ENCODE measurements at places on chromosomes 16 and 17.

DNA sequence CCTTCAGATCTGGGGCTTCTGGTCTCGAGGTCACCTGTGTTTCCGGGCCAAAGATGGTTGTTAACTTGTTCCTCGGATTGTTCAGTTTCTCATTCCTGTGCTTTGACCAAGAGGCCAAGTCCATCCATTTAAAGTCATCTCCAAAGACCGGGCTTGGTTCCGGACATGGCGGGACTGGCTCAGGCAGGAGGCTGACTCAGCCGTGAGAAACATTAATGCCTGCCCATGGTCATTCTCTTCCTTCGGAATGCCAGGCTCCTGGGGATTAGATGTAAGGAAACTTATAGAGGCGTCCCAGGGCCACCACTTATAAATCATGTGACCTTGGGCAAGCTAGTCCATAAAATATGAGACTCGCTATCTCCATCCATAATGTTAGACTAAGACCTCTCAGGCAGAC is 13.6 kb upstream of the NKD1 start:
- DNase-seq = no peak

DNA sequence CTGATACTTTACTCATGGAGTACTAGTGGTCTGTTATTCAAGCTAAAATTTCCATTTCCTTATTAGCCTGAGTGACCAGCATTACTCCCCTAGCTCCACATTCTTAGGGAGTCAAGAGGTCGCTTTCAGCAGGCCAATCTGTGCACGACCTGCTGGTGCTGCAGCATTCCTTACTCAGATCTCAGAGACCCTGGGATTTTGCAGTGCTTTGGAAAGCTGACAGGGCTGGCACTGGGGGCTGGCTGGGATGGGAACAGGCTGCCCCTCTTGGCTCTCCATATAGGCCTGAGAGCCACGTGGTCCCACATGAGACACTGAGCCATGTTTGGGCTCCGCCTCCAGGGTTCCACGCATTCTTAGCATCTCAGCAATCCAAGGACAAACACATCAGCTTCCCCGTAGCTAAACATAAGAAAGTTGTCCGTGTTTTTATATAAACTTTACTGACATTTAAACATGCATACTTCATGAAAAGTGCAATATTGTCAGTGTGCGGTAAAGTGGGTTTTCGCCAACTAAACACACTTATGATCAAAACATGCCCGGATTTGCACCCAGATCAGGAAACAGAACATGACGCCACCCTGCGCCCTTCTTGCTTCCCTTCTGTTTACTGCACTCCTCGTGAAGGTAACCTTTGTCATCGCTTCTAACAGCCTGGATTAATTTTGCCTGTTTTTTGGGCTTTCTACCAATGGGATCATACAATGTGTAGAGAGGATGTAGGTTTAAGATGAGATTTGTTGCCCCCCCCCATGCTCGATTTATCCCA is 254.5 kb upstream of the CACNG5 start:
- no peak for DNase-seq

DNA sequence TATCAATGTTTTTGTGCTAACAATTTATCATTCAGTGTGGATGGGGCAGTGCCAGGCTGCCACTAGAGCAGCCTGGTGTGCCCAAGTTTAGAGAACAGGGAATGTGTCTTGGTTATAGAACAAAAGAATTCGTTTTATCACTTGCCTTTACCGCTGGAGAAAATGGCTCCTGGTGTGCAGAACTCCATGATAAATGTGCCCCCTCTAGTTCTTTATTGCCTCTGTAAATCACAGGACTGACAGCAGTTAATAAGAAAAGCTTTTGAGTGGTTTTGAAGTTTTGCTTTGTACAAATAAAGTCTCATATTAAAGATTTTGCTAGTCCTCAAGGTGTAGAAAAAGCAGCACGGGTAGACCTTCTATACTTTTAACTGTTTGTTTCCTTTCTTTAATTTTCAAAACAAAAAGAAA is 28.2 kb upstream of the PSMD7 start:
- DNase-seq = no peak

- no peak for DNase-seq
Measured at GRCh38 chr17:69535016-69535570, 120.6 kb downstream of the MAP2K6 start.

DNA sequence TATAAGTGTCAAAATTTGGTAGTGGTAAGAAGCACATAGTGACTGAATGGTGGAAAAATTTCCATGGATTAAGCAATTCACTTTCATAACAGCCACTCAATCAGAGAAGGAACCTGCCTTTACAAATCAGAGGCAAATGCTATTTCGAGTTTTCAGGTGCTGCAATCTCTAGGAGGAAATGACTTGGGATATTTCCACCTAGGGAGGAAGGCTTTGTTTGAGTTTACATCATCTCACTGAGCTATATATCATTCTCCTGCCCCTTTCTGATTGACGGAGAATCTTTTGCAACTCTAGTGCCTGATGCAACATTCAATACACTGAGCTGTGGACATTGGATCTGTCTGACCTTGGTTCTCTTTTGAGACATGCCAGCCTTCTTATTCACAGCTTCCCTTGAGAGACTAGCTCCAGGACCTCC is 26.3 kb downstream of the MARCHF10 start:
- DNase-seq = no peak

- no peak for DNase-seq
Measured at GRCh38 chr16:73053364-73054124, 5.6 kb upstream of the ZFHX3 start.

DNA sequence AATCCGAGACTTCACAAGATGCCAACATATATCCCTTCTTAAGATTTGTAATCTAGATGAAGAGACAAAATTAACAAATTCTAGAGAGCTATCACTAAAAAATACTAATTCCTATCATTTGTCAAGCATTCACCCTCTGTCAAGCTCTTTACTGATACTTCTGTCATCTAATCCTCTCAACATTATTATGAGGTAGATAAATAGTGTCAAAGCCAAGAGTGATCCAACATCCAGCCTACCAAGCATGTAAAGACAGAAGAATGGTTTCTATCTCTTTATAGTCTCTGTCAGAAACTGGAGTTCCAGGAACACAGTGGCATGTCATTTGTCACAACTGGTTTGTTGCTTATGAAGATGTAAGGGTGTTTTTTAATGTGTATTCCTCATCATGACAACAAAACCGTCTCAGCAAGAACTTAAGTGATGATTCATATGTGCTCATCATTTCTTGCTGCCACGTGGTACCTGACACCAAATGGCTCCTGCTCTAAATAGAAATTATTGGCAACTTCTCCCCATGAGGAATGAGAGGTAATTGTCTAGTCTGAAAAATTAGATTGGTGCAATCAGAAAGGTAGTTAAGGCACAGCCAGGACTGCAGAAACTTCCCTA is 196.8 kb downstream of the TOX3 start:
- no peak for DNase-seq

- DNase-seq = no peak
Measured at GRCh38 chr17:49454050-49454449, 39.4 kb upstream of the PHB1 start.

- no peak for DNase-seq
Measured at GRCh38 chr17:33593991-33594390, 300.9 kb upstream of the ASIC2 start.

DNA sequence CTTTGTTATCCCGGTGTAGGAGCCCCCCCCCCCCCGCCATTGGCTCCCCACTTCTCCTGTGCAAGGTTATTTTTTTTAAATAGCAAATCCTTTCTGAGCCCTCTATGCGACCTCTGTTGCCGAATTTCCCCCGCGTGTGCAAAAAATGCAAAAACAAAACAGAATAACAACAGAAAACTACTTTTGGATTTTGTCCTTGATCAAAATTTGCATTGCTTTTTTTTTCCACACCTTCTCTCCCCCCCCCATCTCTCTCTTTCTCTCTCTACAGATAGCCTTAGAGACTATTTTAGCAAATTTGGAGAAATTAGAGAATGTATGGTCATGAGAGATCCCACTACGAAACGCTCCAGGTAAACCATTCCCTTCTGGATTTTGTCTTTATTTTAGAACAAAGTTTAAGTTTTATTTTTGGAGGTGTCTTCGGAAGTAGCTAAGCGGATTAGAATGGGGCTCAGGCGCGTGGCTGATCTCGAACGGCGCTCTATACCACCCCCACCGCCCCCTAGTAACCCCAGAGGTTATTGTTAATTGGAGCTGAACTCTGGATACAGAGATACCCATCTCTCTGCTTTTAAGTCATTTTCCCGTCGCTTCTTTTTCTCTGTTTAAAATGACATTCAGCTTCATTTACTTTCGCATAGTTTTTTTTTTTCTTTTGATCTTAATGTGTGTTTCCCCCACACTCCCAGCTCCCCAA is 1.0 kb downstream of the MSI2 start:
- DNase-seq = no peak

DNA sequence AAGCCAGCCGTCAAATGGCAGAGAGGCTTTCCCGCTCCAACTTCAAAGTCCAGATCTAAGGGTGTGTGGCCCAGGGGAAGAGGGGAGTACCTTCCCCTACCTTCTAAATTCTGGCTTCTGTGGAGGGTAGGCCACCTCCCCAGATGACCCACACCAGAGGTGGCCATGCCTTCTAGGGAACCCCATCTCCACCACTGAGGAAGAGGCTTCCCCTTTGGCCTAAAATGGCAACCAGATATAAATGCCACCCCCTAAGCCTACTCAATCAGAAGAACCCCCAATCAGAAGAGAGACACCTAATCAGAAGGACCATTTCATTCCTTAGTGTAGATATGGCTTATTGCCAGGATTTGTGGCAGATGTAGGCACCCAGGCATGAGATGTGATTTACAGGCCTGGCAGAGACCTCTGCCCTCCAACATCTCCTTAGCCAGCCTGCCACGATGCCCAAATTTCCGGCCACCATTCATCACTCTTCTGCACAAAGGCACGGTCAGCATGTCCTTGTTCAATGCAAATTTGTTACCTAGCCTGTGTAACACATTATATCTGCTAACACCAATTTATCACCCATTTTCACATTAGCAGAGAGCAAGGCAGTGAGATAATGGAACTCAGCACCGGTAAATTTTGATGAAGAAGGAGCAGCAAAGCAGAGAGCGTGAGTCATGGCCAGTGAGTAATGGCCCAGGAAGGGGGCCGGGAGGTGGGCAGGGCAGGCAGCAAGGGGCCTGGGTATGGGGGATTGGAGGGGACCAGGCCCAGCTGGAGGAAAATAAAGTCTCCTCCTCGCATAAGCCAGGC is 1.2 kb upstream of the MGAT5B start:
- no peak for DNase-seq

- no peak for DNase-seq
Measured at GRCh38 chr17:63378411-63379375, 67.4 kb downstream of the CYB561 start.

GRCh38 chr17:57669671-57670529 is 75.2 kb downstream of the CCDC182 start:
- no peak for DNase-seq

DNA sequence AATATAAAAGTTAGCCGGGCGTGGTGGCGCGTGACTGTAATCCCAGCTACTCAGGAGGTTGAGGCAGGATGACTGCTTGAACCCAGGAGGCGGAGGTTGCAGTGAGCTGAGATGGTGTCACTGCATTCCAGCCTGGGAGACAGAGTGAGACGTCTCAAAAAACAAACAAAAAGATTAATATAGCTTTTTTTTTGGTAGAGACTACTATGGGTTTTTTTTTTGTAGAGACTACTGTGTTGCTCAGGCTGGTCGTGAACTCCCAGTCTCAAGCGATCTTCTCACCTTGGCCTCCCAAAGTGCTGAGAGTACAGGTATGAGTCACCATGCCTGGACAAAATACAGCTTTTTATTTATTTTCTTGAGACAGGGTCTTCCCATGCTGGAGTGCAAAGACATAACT is 20.2 kb downstream of the ZNRF1 start:
- DNase-seq = no peak

DNA sequence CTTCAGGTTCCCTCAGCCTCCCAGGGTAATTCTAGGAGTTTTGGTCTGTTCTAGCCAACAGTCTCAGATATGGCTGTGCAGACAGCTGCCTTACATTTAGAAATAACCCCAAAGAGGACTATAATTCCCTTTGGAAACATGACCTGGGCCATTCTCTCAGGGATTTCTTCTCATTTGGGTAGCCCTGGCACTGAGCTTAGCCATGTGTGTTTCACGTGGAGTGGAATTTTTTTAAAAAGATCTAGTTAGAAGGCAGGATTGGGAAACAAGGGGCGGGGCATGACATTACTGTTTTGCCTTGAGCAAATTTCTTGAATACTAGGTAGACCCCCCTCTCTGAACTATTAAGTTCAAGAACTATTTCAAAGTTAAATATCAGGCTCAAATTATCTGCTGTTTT is 29.6 kb upstream of the MRC2 start:
- peak; percentile 31 for DNase-seq

All from AG09309 (cell line).